ENCODE measurements at places on chromosomes 7 and 10.

- DNase-seq = no peak
Measured at GRCh38 chr10:6255548-6256061, 52.9 kb downstream of the PFKFB3 start.

DNA sequence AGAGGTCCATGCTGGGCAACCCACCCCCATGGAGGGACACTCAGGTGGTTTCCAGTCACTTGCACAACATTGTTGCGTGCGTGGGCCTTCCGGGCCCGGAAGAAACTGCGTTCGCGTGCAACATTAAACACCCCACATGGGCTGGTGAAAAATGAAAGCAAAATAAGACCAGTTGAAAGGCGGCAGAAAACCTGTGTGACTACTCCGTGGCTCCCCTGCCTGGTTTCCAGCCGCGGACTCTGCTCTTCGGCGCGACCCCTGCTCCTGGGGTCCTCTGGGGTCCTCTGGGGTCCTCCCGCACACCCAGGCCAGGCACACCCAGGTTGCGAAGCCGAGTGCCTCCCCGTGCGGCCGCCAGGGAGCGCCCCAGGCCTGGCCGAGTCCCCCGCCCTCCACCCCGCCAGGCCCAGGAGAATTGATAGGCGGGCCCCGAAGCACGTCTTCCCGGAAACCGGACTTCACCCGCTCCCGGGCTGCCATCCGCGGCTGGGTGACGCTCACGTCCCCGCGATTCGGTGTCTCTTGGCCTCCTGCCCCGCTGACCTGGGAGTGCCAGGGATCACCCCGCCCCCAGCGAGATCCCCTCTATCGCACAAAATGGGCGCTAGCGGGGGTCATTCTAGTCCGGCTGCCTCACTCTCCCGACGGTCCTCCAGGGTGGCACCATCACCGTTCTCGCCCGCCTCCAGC, 1.9 kb upstream of the SH2D4B start:
- DNase-seq = peak; percentile 70

DNA sequence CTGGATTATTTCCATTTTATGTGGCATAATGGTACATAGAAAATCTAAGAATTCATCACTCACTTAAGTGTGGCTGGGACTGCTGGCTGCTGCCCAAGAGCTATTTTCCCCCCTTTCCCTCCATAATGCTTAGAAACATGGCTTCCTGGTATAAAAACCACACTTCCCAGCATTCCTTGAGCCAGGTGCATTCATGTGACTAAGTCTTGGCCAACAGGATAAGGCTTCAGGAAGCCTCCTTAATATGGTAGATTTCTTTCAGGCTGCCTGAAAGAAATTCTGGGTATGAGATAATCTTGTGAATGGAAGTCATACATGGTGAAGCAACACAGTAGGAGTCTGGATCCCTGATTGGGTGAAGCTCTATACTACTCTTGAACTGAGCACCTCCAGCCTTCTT, 178.0 kb downstream of the JAZF1 start:
- no peak for DNase-seq

DNA sequence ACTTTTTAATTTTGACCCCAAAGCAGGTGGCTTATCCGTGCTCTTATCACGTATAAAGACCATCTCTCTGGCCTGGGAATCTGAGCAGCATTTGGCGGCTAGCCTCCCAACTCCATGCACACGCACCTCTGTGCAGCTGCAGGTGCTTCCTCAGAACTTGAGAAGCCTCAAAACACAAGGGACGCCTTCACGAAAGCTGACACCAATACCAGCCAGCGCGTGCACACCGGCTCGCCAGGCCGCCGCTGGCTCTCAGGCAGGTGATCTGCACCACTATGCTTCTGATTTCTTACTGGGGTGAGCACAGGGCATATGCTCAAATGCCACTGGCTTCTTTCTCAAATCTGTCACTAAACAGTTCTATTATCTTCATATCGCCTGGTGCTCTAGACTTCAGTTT, 145.0 kb downstream of the PARD3 start:
- DNase-seq = no peak

DNA sequence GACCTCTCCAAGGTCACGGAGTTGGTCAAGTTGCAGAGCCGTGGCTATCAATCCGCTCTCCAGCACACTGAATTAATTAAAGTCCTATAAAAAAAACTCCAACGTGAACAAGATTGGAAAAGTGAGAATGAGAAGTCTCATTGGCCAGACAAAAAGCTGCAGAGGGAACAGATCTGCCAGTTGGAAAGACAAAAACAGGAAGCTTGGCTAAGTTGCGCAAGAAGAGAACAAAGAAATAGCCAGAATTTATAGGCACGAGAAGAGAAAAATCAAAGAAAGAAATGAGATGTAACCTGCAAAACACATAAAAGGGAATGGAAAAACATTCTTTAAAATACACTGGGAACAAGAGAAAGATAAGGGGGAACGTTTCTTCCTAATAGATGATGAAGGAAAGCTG, 45.7 kb upstream of the CRTAC1 start:
- no peak for DNase-seq

GRCh38 chr7:36366005-36366717, 23.5 kb upstream of the ANLN start:
- no peak for DNase-seq

GRCh38 chr10:105068497-105068896, 427.4 kb downstream of the SORCS3 start:
- DNase-seq = no peak

GRCh38 chr10:86931872-86932271, 25.5 kb downstream of the MMRN2 start:
- no peak for DNase-seq

GRCh38 chr7:90834771-90835170, 238.7 kb downstream of the CDK14 start:
- DNase-seq = no peak

GRCh38 chr10:94194256-94194655, 168.5 kb downstream of the NOC3L start:
- no peak for DNase-seq

- no peak for DNase-seq
Measured at GRCh38 chr7:156029460-156030007, 217.3 kb upstream of the SHH start.

- DNase-seq = no peak
Measured at GRCh38 chr7:68980011-68980410, 618.3 kb upstream of the AUTS2 start.

Measured in stimulated activated CD4-positive, alpha-beta T cell treated with anti-CD3 and anti-CD28 coated beads, Interleukin-2, amount 100 ng/mL, for 24 hours (primary cell).